RPMI8226 (cell line): ENCODE measurements at places on chromosomes 13 and 19.

- no peak for DNase-seq
Observed at GRCh38 chr13:79459906-79460305, 21.0 kb upstream of the NDFIP2 start.

DNA sequence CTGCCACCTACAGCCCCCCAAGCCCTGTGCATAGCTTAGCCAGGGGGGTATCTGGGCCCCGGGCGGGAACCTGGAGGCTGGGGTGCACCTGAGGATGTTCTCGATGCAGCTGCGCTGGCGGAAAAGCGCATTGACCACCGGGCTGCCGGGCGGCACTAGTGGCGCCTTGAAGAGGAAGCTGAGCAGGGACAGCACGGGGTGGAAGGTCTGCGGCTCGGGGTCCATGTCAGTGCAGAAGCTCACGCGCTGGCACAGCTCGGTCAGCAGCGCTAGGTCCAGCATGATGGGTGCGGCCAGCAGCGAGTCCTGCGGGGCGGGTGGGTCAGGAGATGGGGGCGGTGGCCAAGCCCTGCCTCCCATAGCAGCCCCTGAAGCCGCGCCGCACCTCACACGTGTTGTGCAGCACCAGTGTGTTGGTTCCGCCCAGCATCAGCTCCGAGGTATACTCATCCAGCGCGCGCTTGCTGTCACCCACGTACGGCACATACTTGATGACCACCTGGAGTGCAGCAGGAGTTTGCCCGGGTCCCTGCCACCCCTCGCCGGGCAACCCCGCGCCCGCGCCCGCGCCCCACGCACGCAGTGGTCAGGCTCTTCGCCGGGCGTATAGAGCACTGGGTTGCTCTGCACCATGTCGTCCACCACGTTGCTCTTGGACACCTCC, 2.6 kb downstream of the ISYNA1 start:
- no peak for DNase-seq

DNA sequence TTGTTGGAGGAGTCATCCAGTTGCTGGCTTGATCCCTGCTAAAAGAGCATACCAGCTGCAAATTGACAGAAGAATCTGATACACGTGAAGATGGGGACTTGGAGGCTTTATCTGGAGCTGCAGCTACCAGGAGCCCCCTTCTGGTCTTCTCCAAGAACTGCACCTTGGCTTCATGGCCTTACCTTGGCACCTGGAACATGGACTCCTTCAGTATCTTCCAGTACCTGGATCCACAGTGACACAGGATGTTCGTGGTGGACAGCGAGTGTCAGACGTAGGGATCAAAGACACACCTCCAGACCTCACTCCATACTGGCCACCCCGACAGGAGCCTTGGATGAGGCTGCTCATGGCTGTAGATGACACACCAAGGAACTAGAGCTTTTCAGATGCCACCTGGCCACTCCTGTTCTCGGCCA, 9.9 kb upstream of the ACSBG2 start:
- DNase-seq, result peak; percentile 79

- no peak for DNase-seq
Observed at GRCh38 chr19:28350037-28350436, 862.9 kb downstream of the UQCRFS1 start.

DNA sequence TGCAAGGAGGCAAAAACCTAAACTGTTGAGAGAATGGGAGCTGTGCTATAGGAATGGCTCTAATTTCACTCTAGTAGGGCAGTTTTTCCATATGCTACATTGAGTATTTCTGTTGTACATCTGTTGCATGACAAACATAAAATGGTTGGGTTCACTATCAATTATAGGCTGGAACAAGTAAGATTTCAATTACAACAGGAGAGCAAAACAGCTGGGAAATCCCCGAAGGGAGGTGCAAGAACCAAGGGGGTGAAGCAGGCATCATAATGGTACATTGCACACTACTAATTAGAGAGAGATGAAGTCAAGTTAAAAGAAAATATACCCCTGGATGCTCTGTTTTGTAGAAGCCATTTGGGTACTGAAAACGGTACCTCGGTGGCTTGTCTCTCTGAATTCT, 389.5 kb downstream of the PCDH9 start:
- no peak for DNase-seq

GRCh38 chr13:80237646-80238045, 103.3 kb downstream of the SPRY2 start:
- no peak for DNase-seq

GRCh38 chr13:24148414-24149235, 11.9 kb upstream of the SPATA13 start:
- DNase-seq, result no peak

- no peak for DNase-seq
Observed at GRCh38 chr19:7670790-7671189, 1.9 kb downstream of the RETN start.

DNA sequence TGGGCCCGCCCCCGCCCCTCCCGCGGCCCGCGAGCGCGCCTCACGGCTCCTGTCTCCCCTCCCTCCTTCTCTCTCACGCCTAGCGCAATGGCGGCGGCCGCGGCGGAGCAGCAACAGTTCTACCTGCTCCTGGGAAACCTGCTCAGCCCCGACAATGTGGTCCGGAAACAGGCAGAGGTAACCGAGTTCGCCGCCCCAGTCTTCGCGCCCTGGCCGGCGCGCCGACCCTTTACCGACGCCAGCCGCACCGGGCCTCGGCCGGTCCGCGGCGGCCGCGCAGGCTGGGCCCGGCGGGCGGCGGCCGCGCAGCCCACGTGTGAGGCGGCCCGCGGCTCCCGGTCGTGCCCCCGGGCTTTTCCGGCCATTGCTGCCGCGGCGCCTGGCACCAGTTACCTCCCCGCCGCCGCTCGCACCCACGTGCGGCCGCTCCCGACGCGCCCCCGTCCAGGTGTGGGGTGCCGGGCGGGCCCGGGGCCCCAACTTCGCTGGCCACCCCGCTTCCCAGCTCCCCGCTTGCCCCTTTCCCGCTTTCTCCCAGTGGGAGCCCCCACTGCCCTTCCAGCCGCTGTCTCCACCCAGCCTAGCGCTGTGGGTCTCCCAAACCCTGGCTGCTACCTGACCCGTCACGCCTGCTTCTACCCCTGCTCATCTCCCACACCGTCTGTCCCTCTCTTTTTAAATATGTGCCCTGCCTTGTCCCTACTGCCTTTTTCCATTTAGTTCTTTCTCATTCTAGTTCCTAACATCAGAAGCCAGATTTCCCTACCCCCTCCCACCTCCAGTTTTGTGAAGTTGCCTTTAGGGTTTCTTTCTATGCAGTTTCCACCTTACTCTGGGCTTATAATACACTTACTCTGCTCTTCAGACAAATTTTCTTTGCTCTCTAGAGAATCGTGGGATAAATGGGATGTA, 23.4 kb downstream of the IPO5 start:
- peak; percentile 36 for DNase-seq

DNA sequence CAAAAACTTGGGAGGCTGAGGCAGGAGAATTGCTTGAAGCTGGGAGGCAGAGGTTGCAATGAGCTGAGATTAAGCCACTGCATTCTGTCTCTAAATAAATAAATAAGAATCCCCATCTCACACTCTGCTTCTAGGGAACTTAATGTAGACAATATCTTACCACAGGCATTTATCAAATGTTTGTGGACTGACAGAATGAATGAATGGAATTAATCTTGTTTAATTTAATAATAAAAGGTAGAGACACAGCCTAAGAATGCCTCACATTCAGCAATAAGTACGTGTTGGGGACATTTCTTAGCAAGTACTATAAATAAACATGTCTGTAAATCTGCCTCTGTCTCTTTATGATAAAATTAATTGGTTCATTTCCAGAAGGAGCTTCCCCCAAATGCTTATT, 36.2 kb upstream of the RBM26 start:
- no peak for DNase-seq

DNA sequence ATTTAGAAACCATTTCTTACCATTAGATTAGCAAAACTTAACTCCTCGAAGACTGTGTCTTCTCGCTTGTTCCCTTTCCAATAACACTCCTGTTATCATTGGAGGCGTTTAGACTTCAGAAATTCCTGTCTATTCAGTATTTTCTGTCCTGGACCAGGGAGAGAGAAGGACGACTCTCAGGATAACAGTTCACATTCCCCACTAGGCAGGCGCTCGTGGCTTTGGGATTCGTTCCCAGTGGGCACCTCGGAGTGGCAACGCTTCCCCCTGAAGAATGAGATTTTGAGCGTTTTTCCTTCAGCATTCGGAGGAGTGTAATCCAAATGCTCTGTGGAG, 429 bp upstream of the ZNF225 start:
- DNase-seq, result peak; percentile 2

DNA sequence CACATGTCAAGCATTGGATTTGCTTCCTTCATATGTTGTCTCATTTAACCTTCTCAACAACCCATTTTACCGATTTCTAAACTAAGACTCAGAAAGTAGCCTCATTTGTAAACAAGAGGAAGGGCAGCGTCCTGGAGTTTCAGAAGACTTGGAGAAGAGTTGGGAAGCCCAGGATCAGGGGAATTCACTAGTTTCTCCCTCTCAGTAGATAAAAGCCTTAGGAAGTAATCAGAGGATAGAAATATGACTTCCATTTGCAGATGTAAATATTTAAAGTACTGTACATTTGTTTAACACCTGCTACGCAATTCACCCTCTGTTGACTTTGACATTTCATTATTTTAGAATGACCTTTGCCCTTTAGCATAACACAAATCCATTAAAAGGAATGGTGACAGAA, 216.4 kb downstream of the DCT start:
- DNase-seq, result no peak

DNA sequence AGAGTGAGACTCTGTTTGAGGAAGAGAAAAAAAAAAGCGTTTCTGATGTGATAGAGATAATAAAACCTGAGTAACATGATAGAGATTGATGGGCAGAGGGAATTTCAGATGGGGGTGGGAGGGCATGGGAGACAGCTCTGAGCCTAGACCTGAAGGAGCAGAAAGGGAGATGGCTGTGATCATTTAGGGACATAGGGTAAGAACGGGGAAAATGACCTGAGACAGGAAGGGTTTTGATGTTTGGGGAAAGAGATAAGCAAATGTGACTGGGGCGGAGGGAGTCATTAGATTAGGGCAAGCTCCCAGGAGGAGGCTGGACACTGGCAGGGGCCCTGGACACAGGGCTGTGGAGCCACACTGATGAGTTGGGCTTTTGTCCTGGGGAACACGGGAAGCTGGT, 6.1 kb downstream of the ZNF320 start:
- DNase-seq, result no peak

DNA sequence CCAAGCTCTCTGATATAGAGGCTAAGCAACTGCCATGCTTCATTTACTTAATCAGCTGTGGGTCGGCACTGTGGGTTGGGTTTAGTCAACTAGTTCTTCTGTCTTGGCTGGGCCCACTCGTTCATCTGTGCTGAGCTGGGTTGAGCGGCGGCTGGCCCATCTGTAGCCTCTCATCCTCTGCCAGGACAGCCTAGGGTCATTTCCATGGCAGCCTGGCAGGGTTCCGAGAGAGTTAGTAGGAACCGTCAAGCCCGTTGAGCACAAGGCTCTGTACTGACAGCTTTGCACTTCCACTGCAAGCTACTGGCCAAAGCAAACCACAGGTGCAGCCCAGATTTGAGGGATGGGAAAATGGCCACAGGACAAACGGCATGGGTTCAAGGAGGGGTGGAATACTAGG, 6.6 kb upstream of the ZNF835 start:
- DNase-seq, result no peak

DNA sequence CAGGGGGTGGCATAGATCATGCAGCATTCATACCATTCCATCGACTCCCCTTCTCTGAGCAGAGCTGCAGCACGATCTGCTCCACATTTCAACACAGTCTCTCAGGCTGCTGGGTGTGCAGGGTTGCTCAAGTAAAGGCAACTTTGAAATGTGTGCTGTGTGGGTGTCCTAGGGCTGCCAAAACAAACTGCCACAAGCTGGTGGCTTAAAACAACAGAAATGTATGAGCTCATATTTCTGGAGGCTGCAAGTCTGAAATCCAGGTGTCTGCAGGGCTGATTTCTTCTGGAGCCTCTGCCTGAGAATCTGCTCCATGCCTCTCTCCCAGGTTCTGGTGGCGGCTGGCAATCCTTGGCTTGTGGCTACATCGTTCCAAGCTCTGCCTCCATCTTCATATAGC, 63.7 kb upstream of the WDFY2 start:
- no peak for DNase-seq

- no peak for DNase-seq
Observed at GRCh38 chr13:47109028-47109427, 212.2 kb upstream of the HTR2A start.

DNA sequence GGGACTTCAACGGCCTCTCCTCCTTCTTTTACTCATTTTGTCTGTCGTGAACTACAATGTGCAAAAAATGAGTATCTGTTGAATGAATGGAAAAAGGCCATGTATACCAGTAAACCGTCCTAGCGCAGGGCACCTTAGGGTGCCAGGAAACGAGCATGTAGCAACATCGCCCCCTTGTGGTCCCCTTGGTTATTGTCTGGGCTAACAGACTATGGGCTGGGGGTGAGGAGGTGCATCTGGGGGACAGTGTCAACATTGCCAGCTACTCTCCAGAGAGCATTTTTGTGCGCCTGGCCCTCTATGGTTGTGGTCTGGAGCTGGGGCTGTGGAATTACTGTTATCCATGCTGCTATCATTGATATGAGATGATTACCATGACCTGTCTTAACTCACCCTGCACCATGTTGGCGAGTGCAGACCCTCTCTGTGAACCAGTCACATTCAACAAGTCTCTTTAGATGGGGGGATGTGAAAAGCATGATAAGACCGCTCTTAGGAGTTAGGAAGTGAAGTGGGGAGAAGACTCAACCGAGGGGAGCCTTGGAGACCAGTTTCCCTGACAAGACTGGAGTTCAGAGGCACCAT, 22.8 kb upstream of the SIGLEC11 start:
- peak; percentile 71 for DNase-seq

- DNase-seq, result peak; percentile 74
Observed at GRCh38 chr13:27130979-27131623, 40.5 kb downstream of the USP12 start.

- no peak for DNase-seq
Observed at GRCh38 chr13:108444448-108444847, 174.9 kb downstream of the TNFSF13B start.

- DNase-seq, result no peak
Observed at GRCh38 chr19:55377356-55378131, 918 bp downstream of the TMEM190 start.

DNA sequence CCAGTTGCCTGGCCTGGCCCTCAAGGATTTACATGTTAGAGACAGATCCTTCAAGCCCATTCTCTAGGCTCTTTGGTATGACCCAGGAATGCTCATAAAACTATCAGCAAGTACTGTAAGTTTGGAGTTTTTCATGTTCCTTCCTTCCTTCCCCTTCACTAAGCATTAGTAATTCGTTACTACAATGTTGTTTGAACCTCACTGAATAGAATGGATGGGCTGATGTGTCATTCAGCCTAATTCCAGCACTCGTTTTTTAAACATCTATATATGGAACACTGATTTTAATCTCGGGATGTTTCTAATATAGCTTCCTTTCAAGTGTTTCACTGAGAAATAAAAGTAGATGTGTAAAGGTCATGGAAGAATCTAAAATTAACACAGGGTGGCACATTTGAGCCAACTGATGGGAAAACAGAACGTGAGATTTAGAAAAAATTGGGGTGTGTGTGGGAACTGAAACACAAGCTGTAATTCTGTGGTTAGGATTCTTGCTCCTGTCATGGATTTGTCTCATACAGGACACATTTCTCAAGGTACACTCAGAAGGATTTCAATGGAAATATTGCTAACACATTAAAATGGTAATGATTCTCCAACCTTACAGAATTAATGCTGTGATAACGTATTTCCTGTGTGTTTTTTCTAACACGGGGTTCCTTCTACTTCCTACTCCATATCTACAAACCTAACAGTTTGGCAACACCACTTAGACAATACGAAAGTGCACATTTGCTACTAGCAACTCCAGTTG, 93.4 kb downstream of the FLT1 start:
- no peak for DNase-seq

- no peak for DNase-seq
Observed at GRCh38 chr13:62629618-62630017, 1214.0 kb upstream of the PCDH20 start.
